ENCODE measurements at places on chromosomes 6 and 20.

- no peak for DNase-seq
Observed at GRCh38 chr6:31908791-31909190, 6.9 kb upstream of the ZBTB12 start.

DNA sequence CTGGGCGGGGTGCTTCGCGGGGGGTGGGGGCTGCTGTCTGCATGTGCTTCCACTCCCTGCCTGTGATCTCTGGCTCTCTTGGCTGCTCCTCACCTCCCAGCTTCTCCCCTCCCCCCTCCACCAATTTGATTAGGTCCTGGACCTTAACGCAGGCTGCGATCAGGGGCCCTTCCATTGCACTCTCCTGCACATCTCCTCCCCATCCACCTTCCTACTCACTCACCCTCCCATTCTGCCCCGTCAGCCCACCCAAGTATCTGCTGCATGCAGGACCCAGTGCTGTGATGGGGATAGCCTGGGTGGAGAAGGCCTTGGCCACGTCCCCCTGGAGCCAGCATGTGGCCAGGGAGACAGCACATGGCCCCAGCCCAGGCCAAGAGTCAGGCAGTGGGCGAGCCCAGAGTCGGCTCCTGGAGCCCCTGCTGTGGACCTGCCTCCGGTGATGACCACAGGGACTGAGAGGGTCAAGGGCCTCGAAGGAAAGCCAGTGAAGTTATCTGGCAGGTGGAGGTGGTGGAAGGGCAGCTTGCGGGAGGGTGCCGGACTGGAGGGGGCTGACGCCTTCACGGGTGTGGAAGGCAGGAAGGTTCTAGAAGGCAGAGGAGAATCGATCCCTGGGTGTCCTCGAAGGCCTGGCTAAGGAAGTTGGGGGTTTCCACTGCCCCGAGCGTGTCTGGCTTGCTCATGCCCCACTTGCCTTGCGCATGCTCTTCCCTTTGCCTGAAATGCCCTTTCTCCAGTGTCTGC, 40.7 kb downstream of the SRC start:
- no peak for DNase-seq

DNA sequence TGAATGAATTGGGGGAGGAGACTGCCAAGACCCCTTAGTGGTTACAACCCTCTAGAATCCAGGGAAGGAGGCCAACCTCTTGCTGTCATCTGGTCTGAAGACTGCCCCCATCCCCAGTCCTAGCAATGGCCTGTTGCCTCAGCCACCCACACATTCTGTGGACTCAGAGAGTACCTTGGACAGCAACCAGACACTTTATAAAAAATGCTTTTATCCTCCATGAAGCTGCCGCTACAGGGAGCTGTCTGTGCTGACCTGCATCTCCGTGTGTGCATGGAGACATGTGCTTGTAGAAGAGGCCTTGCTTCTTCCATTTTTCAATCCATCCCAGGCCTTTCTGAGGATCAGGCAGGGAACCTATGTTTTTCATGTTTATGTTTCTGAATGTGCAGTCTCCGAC, 15.2 kb downstream of the CDH22 start:
- DNase-seq: no peak

DNA sequence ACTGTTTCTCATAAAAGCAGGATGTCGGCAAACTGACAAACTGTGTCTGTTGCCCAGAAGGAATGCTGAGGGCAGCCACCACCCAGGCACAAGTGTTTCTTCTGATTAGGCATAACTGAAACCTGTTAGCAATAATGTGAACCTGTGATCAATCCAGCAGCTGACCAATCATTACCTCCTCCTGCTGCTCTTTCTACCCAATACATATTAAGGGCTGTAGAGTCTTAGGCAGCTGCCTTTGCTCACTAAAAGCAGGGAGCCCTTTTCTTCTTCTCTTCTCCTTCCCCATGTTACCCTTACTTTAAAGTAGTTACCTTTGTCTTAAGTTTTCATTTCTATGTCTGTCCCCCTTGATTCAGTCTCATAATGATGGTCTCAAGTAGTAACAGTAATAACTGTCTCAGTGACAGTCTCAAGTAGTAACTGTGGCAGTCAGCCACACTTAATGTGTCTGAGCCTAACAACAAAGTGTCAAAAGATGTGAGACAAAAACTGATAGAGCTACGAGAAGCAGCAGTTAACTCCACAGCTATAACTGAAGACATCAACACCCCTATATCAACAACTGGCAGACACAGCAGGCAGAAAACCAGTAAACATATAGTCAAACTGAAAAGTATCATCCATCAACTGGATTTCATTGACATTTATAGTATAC, 37.0 kb downstream of the RANBP9 start:
- no peak for DNase-seq

- no peak for DNase-seq
Observed at GRCh38 chr6:167291623-167292300, 647 bp downstream of the UNC93A start.

DNA sequence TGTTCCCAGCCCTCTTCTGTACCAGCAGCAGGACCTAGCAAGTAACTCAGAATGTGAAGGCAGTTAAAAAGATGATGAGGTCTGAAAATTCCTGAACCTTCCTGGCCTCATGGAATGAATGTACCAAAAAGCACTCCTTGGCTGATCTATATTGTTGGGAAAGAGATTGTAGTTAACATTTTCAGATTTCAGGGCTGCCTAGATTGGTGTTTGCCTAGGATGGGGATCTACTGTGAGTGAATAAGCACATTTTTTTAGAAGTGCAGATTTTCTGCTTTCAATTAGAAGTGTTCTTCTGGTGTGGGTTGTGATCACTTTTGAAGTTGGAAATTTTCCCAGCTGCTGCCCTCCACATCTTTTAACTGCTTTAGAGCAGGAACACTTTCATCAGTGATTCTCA, 6.2 kb downstream of the MYLIP start:
- no peak for DNase-seq

DNA sequence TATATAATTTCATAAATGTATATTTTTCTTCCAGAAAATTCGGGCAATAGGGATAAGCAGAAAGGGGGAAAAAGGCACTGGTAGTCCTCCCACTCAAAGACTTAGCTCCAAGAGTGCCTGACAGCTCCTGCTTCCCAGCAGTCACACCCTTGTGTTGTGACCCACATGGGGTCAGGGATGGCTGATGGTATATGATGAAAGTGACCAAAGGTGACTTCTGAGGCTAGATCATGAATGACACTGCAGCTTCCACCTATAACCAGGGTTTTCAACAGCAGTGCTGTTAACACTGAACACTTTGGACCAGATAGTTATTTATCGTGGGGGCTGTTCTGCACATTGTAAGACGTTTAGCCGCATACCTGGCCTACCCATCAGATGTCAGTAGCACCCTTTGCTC, 22.3 kb downstream of the FAM50B start:
- no peak for DNase-seq
